NCI-H1930 (cell line): ENCODE measurements at places on chromosomes 7 and 10.

DNA sequence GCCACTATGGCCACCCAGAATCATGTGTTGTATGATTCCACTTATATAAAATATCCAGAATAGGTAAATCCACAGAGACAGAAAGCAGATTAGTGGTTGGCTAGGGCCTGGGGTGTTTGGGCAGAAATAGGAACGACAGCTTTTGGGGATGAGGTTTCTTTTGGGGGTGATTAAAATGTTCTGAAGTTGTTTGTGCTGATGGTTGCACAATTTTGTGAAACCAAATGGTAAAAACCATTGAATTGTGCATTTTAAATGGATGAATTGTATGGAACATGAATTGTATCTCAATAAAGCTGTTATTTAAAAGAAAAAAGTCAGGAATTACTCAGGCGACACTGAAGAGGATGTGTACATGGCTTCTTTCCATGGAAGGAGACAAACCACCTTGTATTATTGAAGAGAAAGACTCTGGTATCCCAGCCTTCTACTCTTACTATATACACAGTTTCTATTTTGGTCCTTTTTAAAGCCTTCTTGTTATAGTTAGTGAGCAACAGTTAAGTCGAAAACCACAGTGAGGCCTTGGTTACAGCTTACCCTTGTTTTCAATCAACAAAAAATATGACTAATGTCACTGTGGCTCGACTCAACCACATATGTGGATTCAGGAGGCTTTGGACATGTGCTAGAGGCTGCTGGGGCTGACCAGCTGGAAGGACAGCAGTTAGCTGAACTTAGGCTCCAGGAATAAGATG is 57.1 kb upstream of the KMT2E start:
- no peak for DNase-seq

DNA sequence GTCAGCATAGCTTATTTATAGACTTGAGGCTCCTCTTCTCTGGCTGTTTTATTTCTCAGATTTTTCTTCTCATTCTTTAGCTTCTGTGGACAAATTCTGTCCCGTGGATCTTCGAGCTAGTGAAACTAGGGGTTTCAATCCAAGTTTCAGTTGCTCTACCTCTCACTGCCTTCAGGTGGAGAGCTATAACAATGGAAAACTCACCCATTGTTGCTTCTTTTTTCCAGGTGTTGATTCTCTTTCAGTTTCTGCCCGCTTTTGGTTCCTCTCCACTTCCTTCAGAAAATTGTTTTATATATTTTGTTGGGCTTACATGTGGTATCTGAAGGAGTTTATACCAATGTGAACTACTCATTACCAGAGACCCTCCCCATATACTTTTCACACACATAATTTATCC is 266.1 kb downstream of the TCF7L2 start:
- no peak for DNase-seq

DNA sequence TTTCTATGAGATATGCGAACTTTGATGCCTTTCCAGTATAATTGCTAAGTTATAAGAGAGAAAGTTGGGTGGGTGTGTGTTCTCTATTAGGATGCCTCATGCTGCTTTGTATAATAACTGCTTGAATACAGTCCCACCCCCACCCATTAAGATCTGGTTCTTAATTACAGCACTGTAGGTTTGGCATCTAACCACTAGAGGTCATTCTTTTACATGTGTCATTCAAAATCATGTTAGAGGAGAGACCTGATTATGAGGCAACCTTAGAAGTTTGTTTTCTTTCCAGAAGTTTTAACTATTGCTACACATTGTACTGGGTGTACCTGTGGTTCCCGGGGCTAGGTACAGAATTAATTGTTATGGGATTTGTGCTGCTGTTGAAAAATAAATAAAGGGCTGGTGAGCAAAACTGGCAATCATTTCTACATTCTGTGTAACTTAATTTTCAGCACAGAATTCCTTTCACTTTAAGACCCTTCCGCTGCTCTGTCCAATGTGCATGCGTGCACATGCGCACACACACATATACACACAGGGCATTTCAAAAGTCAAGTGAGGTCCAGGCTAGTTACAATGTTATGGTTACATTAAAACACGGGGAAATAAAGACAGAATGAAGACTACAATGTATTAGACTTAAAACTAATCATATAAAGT is 1156.3 kb downstream of the SORCS3 start:
- no peak for DNase-seq

- DNase-seq, result no peak
These were observed 145.1 kb downstream of the PLXDC2 start for GRCh38 chr10:19961076-19962053.

- DNase-seq, result no peak
These were observed 180.0 kb downstream of the LRMDA start for GRCh38 chr10:75611172-75611992.

DNA sequence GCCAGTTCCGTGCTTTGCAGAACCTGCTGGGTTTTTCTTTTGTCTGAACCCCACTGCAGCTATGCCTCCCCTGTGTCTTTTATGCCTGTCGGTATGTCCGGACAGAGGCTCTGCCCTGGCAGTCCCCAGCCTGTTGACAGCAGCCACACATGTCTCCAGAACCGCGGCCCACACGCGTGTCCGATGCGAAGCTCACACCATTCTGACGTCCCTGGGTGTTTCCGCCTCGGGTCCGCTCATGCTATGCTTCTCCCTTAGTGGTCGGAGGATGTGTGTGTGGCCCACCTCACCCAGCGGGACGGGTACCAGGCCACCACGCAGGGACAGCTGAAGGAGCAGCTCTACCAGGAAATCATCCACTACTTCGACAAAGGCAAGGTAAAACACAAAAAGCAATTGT is 164.6 kb upstream of the NPS start:
- no peak for DNase-seq

DNA sequence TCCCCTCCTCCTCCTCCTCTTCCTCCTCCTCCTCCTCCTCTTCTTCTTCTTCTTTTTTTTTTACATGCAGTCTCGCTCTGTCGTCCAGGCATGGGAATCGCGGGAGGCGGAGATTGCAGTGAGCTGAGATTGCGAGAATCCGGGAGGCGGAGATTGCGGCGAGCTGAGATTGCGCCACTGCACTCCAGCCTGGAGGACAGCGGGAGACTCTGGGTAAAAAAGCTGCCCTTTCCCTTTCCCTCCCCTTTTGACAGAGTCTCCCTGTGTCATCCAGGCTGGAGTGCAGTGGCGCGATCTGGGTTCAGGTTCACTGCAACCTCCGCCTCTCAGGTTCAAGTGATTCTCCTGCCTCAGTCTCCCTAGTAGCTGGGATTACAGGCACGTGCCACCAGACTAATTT is 168.1 kb upstream of the MALRD1 start:
- DNase-seq, result no peak

DNA sequence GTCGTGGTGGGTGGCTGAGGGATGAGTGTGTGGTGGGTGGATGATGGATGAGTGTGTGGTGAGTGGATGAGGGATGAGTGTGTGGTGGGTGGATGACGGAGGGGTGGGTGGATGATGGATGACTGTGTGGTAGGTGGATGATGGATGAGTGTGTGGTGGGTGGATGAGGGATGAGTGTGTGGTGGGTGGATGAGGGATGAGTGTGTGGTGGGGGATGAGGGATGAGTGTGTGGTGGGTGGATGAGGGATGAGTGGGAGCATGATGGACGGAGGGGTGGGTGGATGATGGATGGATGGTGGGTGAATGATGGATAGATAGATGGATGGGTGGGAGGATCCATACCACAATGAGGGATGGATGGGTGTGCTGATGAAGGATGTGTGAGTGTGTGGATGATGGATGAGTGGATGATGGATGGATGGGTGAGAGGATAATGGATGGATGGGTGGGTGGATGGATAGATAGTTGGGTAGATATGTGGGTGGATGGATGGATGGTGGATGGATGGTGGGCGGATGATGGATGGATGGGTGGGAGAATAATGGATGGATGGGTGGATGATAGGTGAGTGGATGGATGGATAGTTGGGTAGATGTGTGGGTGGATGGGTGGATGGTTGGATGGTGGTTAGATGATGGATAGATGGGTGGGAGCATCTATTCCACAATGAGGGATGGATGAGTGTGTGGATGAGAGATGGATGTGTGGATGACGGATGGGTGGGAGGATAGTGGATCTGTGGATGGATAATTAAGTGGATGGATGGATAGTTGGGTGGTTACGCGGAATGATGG is 266.8 kb downstream of the CELF2 start:
- DNase-seq, result no peak

DNA sequence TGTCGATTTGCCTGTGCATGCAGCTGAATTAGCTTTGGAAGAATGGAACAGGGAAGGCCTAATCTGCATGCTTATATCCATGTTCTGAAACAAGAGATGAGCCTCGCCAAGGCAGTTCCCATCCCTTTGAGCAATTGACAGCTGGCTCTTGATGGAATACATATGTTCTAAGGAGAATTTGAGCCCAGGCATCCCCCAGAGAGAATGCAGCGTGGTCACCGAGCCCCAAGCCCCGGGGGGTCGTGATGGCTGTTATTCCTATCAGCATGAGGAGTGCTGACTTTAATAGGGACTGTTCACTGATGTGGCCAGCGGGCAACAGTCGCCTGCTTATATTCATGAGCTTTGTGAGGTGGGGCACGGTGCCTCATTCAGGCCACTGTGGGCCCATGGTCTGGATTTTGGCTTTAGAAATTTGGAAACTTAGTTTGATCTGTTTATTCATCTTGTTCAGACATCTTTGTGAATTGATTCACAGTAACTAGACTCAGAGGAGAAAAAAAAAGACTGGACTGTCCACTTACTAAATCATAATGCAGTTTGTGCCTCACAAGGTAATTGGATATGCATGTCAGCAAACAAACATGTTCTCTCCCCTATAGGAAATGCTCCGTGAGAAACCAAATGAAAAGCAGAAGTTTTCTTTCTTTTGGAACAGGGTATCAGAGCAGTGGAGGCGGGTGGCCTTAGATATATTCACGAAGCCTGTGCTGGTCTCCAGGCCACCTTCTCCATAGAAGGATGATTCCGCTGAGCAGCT is 204.9 kb downstream of the CCDC3 start:
- DNase-seq, result no peak

DNA sequence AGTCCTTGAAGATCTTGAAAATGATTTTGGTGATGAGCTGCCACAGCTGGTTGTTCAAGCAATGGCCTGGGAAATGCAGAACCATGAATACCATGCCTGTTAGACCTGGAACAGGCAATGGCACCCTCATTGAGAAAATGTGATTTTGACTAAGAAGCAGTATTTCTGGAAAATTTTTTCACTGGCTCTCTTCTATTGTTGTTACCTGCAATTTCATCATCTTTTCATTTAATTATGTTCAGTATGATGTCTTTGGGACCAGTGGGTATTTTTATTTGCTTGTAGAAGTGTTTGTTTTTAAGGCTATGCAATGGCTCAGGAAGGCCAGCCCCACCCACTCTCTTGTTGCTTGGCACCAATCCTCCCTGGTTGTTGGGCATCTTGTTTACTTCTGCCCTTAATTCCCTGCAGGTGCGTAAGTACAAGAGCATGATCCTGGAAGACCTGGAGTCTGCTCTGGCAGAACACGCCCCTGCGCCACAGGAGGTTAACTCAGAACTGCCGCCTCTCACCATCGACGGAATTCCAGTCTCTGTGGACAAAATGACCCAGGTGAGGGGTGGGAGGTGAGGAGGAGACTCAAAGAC is 78.6 kb downstream of the NRF1 start:
- DNase-seq, result no peak

- no peak for DNase-seq
These were observed 158.8 kb downstream of the DNAJB6 start for GRCh38 chr7:157495594-157495993.

DNA sequence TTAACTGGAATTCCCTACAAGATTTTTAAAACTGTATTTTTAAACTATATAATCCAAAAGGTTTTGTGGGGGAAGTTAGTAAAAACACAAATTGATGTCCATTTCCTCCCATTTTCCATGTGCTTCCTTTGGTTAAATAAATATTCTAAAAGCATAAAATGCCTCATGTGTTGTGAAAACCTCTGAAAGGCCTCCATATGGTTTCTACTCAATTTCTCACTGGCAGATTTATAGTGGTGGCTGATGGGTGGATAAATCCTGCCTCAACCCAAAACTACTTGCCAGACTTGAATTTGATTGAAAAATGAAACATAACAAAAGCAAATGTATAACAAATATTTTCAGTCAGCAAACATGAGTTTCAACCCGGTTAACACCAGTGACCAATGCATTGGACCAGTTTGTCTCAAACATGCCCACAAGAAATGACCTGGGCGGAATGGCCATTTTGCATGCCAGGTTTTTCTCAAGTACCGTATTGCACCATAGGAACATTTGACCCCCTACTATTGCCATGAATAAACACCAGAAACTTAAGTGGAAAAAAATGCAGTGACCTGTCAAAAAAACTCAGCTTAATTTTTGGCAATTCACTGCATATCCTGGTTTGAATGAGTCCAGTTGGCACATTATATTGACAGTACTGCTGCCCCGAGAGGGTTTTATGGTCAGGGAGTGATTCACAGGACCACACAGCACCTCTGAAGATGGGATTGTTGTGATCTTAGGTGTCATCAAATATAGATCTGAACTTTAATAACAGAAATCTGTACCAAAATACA is 454.6 kb upstream of the ANKRD30A start:
- DNase-seq, result no peak

- DNase-seq, result no peak
These were observed 21.6 kb upstream of the PPA1 start for GRCh38 chr10:70254778-70255328.

DNA sequence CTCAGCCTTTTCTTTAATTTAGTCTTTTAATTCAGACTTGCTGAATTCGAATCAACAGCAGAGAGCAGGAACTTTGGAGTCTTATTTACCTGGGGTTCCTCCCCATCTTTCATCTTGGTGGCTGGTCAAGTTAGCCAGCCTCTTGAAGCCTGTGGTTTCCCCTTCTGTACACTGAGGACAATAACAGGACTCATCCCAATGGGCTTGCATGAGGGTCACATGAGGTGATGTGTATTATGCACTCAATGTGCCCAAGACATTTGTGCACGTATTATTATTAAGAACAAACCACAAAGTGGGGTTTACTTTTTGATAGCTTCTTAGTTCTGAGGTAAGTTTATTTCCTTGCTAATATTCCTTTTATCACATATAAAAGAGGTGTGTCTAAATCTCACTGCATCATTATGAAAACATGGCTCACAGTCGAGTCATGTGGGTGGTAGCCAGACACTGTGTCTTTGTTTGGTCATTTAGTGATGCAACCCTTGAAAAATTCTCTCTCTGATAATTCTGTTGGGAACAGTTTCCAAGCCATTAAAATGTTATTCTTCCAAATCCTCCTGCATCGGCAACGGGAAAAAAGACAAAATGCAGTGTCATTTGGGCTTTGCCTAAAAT is 86.5 kb upstream of the GRB10 start:
- DNase-seq, result no peak

DNA sequence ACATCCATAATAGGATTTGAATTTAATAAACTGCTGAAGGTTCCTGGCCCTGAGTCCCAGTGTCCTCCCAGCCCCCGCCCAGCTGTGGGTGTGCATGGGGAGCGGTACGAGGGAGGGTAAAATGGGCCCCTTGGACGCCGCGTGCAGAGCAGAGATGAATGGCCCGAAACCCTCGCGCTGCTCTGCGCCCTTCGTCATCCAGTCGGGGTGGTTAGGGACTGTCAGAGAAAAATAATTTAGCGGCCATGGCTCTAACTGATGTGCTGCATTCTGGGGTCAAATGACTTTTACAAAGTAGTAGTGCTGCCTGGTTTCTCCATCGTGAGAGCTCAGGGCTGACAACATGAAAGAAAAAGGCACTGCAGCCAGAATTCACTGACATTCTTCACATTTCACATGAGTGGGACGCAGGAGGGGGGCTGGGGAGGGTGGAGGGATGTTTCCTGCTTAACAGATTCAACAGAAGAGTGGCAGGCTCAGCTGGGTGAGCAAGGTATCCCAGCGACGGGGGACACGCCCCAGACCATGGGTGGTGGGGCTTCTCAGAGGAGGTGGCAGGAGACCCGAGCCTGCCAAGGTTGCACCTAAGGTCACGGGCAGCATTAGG is 304.5 kb downstream of the WDR37 start:
- no peak for DNase-seq

- DNase-seq, result no peak
These were observed 72.9 kb upstream of the TNS3 start for GRCh38 chr7:47654672-47655298.
